ENCODE measurements at places on chromosomes 1 and 21. TPM values are rescaled to one million over a fixed set of nuclear protein-coding genes. Genes with fewer than 3 reads are reported as not detected.

CDK11A gene
- 83.6 TPM for total RNA-seq

TTC34 gene
- total RNA-seq, result 1.5 TPM

GRCh38 chr1:183231545-183231944 lies 45.5 kb downstream of the LAMC2 start:
- no peak for DNase-seq

- DNase-seq, result no peak
Observed at GRCh38 chr1:185693654-185694053, 40.5 kb upstream of the HMCN1 start.

DNA sequence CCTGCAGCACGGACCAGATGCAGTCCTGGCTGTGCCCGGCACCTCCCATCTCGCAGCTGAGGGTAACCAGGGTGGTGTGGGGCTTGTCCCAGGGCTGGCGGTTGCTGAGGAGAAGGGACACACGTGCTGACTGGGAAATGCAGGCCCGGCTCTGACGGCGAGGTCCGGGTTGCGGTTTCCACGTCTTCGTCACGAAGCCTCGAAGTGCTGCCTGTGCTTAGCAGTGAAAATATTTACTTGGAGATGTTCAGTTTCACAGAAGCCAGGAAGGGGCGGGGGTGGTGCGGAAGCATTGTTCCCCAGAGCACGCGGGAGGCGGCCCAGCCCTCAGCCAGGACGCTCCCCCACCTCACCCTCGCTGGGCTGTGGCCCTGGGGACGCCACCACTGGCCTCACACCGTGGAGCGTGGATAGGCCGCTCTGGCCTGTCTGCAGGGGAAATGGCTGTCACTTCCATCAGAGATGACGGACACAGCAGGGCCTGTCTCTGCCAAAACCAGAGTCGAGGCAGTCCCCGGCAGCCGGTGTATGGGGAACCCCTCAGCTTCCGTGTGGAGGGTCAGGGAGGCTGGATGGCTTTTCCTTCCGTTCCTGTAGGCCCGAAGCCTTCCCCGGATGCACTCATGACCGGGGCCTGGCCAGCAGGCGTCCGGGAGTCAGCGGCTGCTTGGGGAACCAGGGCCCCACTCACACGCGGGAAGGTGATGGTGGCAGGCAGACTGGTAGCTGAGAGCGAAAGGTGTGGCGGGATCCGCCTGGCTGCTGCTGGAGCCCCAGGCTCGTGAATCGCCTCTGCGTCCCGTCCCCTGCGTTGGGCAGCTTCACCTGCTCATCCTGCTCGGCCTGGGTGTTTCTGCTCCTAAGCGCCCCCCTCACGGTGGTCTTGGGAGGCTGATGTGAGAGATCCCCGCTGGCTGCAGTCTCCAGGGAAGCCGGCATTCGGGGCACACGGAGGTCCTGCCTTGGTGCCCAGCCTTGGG lies 14.7 kb upstream of the POFUT2 start:
- DNase-seq, result no peak

DNA sequence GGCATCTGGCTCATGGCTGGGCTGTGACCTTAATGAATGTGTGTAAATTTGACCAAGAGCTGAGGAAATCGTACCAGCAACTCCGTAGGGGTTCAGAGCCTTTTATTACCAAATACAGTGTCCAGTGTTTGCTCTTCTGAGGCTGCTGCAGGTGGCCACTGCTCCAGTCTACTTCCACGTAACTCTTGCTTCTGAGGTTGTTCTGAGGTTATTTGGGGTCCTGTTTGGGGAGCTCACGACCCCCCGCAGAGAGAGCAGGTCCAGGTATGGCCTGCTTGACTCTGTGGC lies 33.6 kb downstream of the MAN1C1 start:
- DNase-seq, result no peak

DNA sequence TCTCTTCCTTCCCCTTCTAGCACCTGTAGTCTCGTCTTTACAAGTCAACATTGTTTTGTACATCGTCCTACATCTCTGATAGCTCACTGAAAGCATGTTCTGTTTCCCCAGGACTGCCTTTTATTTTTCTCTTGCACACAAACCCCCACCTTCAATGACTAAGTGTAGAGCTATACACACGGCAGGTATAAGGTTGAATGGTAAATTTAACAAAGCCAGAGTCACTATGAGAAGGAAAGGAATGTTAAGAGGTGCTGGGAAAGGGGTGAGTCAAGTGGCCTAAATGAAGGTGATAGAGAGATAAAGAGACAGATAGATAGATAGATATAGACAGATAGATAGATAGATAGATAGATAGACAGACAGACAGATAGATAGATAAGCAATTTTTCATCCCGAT lies 134.3 kb upstream of the ATP1B1 start:
- DNase-seq, result no peak

DNA sequence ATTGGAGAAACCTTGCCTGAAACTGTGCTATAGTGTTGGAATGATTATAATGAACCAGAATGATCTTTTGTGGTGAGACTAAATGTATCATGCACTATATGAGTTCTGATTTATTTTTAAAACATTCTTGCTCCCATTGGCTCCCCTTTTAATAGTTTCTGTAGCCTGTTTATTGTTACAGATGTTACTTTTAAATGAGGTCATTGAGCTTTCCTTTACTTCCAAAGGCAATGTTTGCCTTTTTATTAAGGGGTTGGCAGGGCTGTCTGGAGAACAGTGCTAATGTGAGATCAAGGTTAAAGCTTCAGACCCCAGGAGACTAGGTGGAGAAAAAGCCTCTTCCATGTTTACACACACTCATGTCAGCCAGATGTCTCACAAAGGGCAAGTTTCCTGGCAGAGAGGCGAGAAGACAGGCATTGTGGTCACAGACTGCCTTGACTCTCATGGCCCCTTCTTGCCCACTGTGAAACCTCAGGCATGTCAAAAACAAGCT lies 120.6 kb upstream of the RAVER2 start:
- DNase-seq, result no peak

DNA sequence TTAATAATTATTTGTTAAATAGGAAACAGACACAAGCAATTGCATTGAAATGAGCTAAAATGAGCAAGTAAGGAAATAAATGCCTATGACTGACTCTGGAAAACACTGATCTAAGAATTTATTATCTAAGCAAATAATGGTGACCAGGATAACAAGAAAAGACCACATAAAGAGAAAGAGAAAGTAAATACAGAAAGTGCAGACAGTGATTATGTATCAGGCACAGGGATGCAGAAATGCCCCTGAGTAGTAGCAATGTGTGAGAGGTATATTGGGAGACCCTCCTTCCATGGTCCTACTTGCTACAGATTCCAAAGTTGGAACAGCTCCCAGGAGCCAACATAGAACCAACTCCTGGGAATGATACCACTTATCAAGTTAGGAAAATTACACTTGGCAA lies 33.3 kb upstream of the MUTYH start:
- DNase-seq, result no peak

- DNase-seq, result no peak
Observed at GRCh38 chr21:41427556-41427955, 1.5 kb downstream of the MX1 start.

Data from Panc1 (cell line).